ENCODE measurements at places on chromosomes 13 and 19. TPM values are rescaled to one million over a fixed set of nuclear protein-coding genes. Genes with fewer than 3 reads are reported as not detected.
A peak's percentile ranks its signal among the peaks of the same experiment; 100 is the strongest.

SLC46A3 gene
- 22.3 TPM for total RNA-seq

UQCR11 gene
- total RNA-seq, result 130 TPM

SHISA7 gene
- not detected for total RNA-seq

CAMSAP3 gene
- 0.99 TPM for total RNA-seq

ACP7 gene
- not detected for total RNA-seq

PRRG2 gene
- total RNA-seq, result 2.4 TPM

C13orf42 gene
- not detected for total RNA-seq

KLK3 gene
- total RNA-seq, result not detected

CFAP97D2 gene
- total RNA-seq, result 1.5 TPM

DACT3 gene
- total RNA-seq, result not detected

CEACAM1 gene
- 1.3 TPM for total RNA-seq

TPTE2 gene
- not detected for total RNA-seq

DNA sequence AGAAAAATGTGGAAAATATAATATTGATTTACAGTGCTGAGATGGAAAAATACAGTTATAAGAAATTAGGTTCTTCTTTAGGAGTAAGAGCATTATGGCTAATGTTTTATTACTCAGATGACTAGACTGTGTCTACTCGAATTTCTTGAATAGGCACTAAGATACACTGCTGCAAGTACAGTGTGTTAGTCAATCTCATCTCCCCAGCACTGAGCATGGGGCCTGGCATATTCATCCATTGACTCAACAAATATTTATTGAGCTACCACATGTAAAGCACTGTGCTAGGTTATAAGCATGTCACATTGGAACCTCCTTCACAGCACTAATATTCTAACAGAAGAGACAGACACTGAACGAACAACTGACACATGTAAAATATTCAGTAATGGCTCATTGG, 242.5 kb upstream of the GPC6 start:
- H3K27ac ChIP-seq, result no peak overlapping the region
- H3K36me3 ChIP-seq, result no peaks in the 10 kb centered on the region
- H3K27me3 ChIP-seq, result no peaks in the 10 kb centered on the region
- H3K4me3 ChIP-seq, result no peak overlapping the region

DNA sequence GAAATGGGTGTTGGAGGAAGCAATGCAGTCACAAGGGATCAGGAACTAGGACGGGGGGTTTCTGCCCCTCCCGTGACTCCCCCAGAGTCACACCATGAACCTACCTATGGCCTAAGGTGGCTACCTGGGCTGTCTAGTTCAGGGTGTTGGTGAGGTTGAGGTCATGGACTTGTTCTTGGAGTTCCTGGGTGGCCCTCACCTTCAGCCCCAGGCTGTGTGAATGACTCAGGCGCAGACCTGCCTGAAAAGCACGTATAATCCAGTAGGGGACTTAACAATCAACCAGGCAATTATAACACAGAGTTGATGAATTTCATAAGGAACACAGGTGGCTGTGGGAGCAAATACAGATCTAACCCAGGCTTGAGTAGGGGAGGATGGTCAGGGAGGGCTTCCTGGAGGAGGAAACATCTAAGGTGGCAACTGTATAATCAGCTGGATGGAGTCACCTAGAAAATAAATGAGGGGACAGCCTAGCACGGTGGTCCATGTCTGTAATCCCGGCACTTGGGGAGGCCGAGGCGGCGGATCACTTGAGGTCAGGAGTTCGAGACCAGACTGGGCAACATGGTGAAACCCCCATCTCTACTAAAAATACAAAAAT, 25.6 kb upstream of the ADGRE1 start:
- H3K36me3 ChIP-seq, result no peaks in the 10 kb centered on the region
- no peak for DNase-seq
- H3K4me1 ChIP-seq, result peaks cover 25% of the 10 kb centered on the region
- peak overlapping the region; percentile 9 for H3K4me3 ChIP-seq
- peak overlapping the region; percentile 93 for H3K27ac ChIP-seq
- no peaks in the 10 kb centered on the region for H3K27me3 ChIP-seq

DNA sequence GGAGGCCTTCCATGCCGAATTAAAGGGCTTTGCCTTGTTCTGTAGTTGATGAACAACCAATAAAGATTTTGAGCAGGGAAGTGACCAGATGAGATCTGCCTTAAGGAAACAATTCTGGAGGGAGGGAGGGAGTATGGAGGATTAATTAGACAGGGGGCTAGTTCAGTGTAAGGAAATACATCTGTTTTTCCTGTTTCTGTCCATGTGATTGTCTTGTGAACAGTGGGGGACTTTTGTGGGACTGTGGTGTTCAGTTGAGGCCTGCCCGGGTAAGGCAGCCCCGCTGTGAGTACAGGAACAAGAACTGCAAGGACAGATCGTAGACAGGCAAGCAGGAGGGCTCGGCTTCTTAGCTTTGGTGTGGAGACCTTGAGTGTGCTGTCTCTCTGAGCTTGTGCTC, 59.0 kb downstream of the DGKH start:
- H3K36me3 ChIP-seq, result peaks cover 5% of the 10 kb centered on the region
- peaks cover 6% of the 10 kb centered on the region for H3K4me1 ChIP-seq
- no peaks in the 10 kb centered on the region for H3K27me3 ChIP-seq

DNA sequence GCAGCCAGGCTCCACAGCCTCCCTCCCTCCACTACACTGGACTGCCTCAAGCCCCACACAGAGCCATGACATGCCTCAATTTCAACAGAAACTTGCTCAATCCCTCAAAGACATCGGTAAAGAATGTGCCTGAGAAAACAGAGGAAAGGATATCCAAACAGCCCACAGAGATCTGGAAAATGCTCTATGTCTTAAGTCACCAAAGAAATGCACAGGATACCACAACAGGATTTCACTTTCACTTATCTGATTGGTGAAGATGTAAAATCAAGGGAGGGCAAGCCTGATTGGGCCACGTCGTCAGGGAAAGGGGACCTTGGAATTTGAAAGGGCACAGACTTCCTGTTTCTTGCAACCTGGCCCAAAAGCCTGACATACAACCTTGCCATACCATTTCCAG, 14.2 kb downstream of the CACNA1A start:
- no peak for DNase-seq
- H3K4me1 ChIP-seq, result no peaks in the 10 kb centered on the region
- H3K36me3 ChIP-seq, result no peaks in the 10 kb centered on the region
- no peak overlapping the region for H3K27ac ChIP-seq
- peaks cover 79% of the 10 kb centered on the region for H3K27me3 ChIP-seq

DNA sequence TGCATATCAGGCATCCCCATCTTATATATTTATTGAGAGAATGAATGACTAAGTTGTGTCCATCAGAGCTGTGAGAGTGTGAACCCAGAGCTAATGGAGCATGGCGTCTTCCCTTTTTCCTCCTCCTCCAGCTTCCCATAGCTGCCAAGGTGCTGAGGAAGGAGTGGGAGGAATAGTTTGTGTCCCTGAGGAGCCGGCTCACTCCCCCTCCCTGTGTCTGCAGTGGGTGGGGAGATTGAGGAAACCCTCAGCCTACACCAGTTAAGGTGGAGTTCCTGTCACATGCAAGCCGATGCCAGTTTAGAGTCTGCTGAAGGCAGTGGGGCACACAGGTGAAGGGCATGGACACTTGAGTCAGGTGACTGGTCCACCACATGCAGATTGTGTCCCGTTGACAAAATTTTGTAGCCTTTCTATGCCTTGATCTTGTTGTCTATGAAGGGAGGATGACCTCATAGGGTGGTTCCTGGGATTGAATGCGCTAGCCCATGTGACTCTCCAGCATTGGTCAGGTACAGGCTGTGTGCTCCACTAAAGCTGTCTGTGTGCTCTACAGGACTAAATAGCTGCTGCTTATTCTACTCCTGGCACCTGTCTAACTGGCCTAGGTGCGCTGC, 47.6 kb upstream of the GPI start:
- peaks cover 35% of the 10 kb centered on the region for H3K36me3 ChIP-seq
- DNase-seq, result peak; percentile 34
- peak overlapping the region; percentile 73 for H3K4me3 ChIP-seq
- peak overlapping the region; percentile 33 for H3K27ac ChIP-seq
- H3K4me1 ChIP-seq, result peaks cover 55% of the 10 kb centered on the region

GRCh38 chr13:99197117-99197651, 3.5 kb upstream of the UBAC2 start:
- H3K27ac ChIP-seq, result peak overlapping the region; percentile 60
- H3K4me1 ChIP-seq, result peaks cover 56% of the 10 kb centered on the region
- peaks cover 4% of the 10 kb centered on the region for H3K36me3 ChIP-seq
- no peaks in the 10 kb centered on the region for H3K27me3 ChIP-seq
- H3K4me3 ChIP-seq, result no peak overlapping the region
- no peak for DNase-seq

- no peak overlapping the region for H3K27ac ChIP-seq
- peak overlapping the region; percentile 90 for H3K4me3 ChIP-seq
- peaks cover 4% of the 10 kb centered on the region for H3K4me1 ChIP-seq
- no peaks in the 10 kb centered on the region for H3K27me3 ChIP-seq
- no peaks in the 10 kb centered on the region for H3K36me3 ChIP-seq
These were observed 986 bp downstream of the DGKH start for GRCh38 chr13:42049454-42049813.

DNA sequence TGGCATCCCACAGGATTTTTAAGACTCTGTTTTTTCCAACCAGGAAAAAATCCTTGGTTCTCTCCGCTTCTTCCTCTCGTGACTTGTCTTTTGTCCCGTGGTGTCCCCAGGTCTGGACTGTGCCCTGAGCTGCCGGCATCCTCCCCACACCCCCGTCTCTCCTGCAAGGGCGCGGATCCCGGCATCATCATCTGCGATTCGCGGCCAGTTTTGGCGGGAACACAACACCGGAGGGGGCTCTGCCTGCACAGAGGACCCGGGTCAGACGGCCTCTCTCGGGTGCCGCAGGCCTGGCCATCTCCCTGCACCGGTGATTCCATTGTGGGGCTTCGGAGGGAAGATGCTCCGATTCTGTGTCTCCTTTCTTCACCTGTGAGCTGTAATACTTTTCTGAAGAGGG, 18.8 kb upstream of the GAS6 start:
- H3K4me3 ChIP-seq, result no peak overlapping the region
- H3K27me3 ChIP-seq, result peaks cover 3% of the 10 kb centered on the region
- H3K36me3 ChIP-seq, result no peaks in the 10 kb centered on the region
- peaks cover 23% of the 10 kb centered on the region for H3K4me1 ChIP-seq
- no peak for DNase-seq

- no peak overlapping the region for H3K4me3 ChIP-seq
- H3K27me3 ChIP-seq, result no peaks in the 10 kb centered on the region
- no peaks in the 10 kb centered on the region for H3K36me3 ChIP-seq
- H3K27ac ChIP-seq, result no peak overlapping the region
These were observed 332.1 kb upstream of the DACH1 start for GRCh38 chr13:72198967-72199560.

GRCh38 chr13:50078895-50079654, 63.8 kb downstream of the KCNRG start:
- no peak overlapping the region for H3K27ac ChIP-seq
- peaks cover 10% of the 10 kb centered on the region for H3K27me3 ChIP-seq
- peaks cover 30% of the 10 kb centered on the region for H3K4me1 ChIP-seq
- DNase-seq, result no peak

DNA sequence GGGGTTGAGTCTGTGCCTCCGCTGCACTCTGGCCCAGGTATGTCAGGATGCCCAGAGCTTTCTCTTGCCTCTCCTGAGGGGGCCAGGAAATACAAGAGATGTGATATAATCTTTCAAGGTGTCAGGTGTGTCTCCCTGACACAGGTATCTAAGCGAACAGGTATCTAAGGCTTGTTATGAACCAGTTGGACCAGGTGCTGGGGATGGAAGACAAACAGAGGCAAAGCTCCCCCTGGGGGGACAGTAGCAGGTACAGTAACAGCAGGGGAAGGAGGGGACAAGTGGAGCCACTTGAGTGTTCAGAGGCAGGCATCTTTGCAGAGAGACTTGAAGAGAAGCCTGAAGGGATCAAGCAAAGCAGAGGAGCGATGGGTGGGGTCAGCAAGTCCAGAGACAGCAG, 2.6 kb downstream of the LENG1 start:
- peak overlapping the region; percentile 81 for H3K27ac ChIP-seq
- peak overlapping the region; percentile 36 for H3K4me3 ChIP-seq
- DNase-seq, result no peak
- no peaks in the 10 kb centered on the region for H3K27me3 ChIP-seq
- H3K4me1 ChIP-seq, result peaks cover 61% of the 10 kb centered on the region

DNA sequence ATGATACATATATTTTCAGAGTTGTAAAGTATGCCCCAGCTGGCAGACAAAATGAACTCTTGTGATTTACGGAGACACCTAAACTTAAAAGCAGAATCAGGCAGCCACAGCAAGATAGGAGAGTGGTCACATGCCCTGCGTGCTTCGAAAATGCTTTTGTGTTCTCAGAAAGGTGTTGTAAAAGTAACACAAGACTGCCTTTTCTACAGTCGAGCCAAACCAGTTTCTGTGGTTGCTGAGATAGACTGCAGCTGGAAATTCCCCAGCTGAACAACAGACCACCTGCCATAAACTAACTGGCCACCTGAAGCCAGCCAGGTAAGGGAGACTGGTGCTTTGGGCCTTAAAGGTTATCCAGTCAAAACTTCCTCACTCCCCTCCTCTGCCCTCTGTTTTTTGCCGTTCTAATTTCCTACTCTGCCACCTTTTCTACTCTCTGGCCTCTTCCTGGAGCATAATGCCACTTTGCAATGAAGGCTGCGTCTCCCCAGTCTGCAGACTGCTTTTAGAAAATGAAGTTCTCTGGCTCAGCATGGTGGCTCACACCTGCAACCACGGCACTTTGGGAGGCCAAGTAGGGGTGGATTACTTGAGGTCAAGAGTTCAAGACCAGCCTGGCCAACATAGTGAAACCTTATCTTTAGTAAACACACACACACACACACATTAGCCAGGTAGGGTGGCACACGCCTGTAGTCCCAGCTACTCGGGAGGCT, 381.2 kb upstream of the SLITRK1 start:
- DNase-seq, result no peak
- H3K4me3 ChIP-seq, result no peak overlapping the region
- H3K27me3 ChIP-seq, result no peaks in the 10 kb centered on the region
- no peaks in the 10 kb centered on the region for H3K36me3 ChIP-seq
- H3K4me1 ChIP-seq, result no peaks in the 10 kb centered on the region

DNA sequence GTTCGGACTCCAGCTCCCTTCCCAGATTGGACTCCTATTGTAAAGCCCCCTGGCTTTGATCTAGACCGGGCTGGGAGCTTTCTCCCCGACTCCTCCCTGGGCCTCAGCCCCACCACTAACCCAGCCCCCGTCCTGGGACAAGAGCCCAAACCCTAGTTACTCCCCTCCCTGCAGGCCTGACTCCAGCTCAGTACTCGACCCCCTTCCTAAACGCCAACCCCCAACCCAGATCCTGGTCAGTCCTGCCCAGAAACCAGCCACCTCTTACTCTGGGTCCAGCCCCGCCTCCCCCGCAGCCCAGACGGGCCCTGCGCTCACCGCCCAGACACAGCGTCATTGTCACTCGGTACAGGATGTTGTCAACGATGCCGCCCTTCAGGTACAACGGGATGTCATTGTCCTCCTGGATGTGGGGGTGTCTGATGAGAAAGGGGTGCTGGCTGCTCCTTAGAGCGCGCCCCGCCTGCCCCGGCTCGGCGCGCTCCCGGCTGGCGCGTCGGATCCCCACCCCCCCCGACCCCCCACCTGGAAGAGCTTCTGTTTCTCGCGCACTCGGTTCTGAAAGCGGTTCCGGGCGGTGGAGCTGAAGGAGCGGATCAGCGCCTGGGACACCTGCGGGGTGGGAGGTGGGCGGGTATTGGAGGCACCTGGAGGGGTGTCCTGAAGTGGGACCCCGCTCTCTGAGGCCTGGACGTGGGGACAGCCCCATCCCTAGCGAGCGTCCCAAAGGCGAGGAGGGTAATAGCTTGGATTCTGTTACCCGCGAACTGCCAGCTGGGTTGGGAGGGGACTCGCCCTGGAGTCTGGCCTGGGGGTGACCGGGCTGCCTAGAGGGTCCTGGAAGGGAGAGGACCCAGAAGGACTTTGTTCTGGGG, 866 bp downstream of the COX7A1 start:
- no peak overlapping the region for H3K27ac ChIP-seq
- DNase-seq, result no peak
- H3K36me3 ChIP-seq, result peaks cover 20% of the 10 kb centered on the region
- peaks cover 10% of the 10 kb centered on the region for H3K4me1 ChIP-seq
